ENCODE measurements at places on chromosomes 2 and 18. TPM values are rescaled to one million over a fixed set of nuclear protein-coding genes. Genes with fewer than 3 reads are reported as not detected.

DSEL gene
- 19.0 TPM for total RNA-seq

HRH4 gene
- total RNA-seq: not detected

DNA sequence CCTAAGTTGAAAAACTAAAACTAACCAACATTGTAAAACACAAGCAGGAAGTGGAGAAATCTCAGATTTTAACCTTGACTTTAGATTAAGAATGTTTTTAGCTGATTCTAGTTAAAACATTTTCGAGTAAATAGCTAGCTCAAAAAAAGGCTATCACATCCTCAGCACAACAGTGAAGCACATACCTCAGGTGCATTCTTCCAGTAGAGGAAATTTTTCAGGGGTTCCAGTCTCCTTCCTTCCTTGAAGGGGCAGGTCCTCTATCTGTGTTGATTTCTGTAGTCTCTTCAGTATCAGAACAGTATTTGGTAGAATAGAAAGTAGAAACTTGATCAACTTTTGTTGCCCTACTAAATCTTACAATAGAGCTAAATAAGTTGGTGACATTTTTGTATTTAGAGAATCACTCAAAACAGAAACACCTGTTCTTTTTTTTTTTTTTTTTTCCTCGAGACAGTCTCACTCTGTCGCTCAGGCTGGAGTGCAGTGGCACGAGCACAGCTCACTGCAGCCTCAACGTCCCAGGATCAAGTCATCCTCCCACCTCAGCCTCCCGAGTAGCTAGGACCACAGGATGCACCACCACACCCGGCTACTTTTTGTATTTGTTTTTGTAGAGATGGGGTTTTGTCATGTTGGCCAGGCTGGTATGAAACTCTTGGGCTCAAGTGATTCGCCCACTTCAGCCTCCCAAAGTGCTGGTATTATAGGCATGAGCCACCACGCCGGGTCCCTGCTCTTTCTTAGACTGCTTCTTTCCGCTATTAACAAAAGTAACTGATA lies 6.9 kb upstream of the GPR155 start:
- no peak for DNase-seq
- no peaks in the 10 kb centered on the region for H3K27me3 ChIP-seq
- H3K27ac ChIP-seq: no peak overlapping the region
- no peak overlapping the region for H3K4me3 ChIP-seq

MAP3K19 gene
- not detected for total RNA-seq
